Hepatocyte (in vitro differentiated cells): ENCODE measurements at places on chromosomes 16 and 17.
A peak's percentile ranks its signal among the peaks of the same experiment; 100 is the strongest.

- H3K27me3 ChIP-seq, result no peaks in the 10 kb centered on the region
- DNase-seq, result no peak
- H3K27ac ChIP-seq, result no peak overlapping the region
- no peaks in the 10 kb centered on the region for H3K36me3 ChIP-seq
These were observed 8.0 kb downstream of the TEN1 start for GRCh38 chr17:75987041-75987440.

GRCh38 chr17:77173104-77173503 is 32.3 kb downstream of the SEC14L1 start:
- no peak for DNase-seq
- H3K4me3 ChIP-seq, result no peak overlapping the region
- no peak overlapping the region for H3K27ac ChIP-seq

GRCh38 chr16:4535627-4536108 is 2.9 kb downstream of the CDIP1 start:
- no peak overlapping the region for H3K27ac ChIP-seq
- no peaks in the 10 kb centered on the region for H3K27me3 ChIP-seq
- no peak for DNase-seq
- peaks cover 8% of the 10 kb centered on the region for H3K4me1 ChIP-seq
- no peak overlapping the region for H3K4me3 ChIP-seq
- no peaks in the 10 kb centered on the region for H3K36me3 ChIP-seq

- H3K4me3 ChIP-seq, result no peak overlapping the region
- no peaks in the 10 kb centered on the region for H3K27me3 ChIP-seq
- H3K36me3 ChIP-seq, result no peaks in the 10 kb centered on the region
- H3K4me1 ChIP-seq, result peaks cover 24% of the 10 kb centered on the region
These were observed 14.7 kb downstream of the LRRC75A start for GRCh38 chr17:16477255-16477654.

GRCh38 chr17:63398680-63399079 is 47.4 kb downstream of the CYB561 start:
- no peak overlapping the region for H3K27ac ChIP-seq
- no peaks in the 10 kb centered on the region for H3K36me3 ChIP-seq
- no peaks in the 10 kb centered on the region for H3K27me3 ChIP-seq
- H3K4me1 ChIP-seq, result no peaks in the 10 kb centered on the region
- DNase-seq, result no peak

DNA sequence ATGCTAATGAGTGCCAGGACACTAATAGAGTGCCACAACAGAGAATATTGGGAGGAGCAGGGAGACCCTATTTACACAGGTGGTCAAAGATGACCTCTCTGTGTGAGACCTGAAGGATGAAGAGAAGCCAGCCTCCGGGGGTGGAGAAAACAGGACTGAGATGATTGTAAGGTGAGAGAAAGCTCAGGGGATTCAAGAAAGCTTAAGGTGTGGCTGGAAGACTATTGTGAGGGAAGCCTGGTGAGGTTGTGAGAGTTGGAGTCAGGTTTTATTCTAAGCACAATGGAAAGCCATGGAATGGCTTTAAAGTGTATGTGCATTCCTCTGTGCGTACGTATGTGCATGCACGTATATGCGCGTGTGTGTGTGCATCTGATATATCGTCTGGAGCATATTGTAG is 10.4 kb upstream of the MARCHF10 start:
- no peak overlapping the region for H3K4me3 ChIP-seq
- no peak for DNase-seq
- H3K36me3 ChIP-seq, result no peaks in the 10 kb centered on the region
- no peak overlapping the region for H3K27ac ChIP-seq

- H3K36me3 ChIP-seq, result no peaks in the 10 kb centered on the region
- DNase-seq, result no peak
- no peak overlapping the region for H3K27ac ChIP-seq
- H3K27me3 ChIP-seq, result no peaks in the 10 kb centered on the region
- H3K4me3 ChIP-seq, result no peak overlapping the region
- peaks cover 3% of the 10 kb centered on the region for H3K4me1 ChIP-seq
These were observed 17.9 kb downstream of the FOXJ1 start for GRCh38 chr17:76123191-76123499.

GRCh38 chr16:80433623-80434022 is 107.2 kb upstream of the DYNLRB2 start:
- H3K4me3 ChIP-seq, result no peak overlapping the region
- H3K27ac ChIP-seq, result no peak overlapping the region
- no peaks in the 10 kb centered on the region for H3K4me1 ChIP-seq
- H3K27me3 ChIP-seq, result no peaks in the 10 kb centered on the region
- no peaks in the 10 kb centered on the region for H3K36me3 ChIP-seq

DNA sequence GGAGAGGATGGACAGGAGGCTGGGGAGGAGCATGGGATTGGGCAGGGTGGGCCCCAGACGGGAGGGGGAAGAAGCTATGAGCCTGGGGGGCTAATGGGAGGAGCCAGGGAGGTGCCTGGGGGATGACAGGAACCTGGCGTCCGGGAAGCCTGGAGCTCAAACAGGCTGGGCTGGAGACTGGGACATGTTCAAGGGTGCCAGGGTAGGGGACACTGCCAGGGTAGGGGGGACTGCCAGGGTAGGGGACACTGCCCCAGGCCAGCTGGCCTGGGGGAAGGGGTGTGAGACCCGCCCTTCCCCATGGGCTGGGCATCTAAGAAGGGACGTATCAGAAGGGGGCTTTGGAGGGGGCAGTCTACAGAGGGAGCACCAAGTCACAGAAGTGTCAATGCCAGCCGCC is 7.0 kb upstream of the FAM83G start:
- no peaks in the 10 kb centered on the region for H3K36me3 ChIP-seq
- H3K4me3 ChIP-seq, result no peak overlapping the region
- H3K4me1 ChIP-seq, result peaks cover 7% of the 10 kb centered on the region
- DNase-seq, result no peak
- H3K27me3 ChIP-seq, result no peaks in the 10 kb centered on the region

- H3K4me3 ChIP-seq, result no peak overlapping the region
- H3K27ac ChIP-seq, result no peak overlapping the region
These were observed 101.2 kb downstream of the SSH2 start for GRCh38 chr17:29828676-29829284.

DNA sequence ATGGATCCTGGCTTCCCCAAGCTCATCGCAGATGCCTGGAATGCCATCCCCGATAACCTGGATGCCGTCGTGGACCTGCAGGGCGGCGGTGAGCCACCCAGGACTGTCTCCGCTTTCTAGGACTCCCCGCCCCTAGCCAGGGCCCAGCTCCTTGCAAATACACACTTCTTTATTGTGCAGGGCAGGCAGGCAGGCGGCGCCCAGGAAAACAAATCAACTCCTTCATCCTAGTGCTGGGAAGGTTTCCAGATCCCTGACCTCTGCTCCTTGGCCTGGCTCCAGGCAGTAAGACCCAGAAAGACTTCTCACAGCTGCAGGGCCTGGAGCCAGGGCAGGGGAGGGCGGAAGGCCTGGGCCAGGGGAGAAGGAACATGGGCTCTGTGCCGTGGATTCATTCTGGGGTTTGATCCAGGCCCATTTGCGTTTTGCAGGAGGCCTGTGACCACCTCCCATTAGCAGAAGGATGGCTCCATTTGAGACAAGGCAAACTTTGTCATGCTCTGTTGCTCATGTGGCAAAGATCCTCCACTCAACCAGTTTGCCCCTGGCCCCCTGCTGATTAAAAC is 6.0 kb upstream of the LPCAT2 start:
- no peaks in the 10 kb centered on the region for H3K36me3 ChIP-seq
- H3K4me3 ChIP-seq, result no peak overlapping the region
- H3K4me1 ChIP-seq, result peaks cover 36% of the 10 kb centered on the region
- peak; percentile 72 for DNase-seq

DNA sequence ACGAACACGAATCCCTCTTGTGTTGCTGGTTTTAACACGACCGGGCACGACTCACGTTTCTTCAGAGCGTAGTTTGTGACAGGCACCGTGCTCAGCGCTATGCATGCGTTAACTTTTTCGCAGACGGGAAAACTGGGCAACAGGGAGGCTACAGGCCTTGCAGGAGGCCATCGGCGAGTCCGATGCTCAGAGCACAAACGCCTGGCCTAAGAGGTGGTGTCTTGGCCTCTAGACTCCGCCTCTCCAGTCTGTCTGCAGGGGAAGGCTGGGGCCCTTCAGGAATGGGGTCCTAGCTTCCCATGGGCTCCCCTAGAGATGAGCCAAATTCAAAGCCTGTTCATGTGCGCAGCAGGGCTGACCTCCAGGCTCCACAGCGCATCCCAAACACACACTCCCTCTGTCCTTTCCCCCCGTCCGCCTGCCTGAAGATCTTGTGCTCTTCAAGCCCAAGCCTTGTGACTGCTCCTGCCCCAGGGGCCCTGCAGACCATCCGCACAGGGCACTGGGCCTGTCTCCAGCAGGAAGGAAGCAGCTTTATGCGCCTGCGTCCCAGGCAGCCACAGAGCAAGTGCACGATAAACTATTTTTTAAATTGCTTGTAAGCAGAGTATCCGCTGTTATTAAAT is 3.1 kb downstream of the CLCN7 start:
- no peak for DNase-seq
- H3K27ac ChIP-seq, result no peak overlapping the region
- H3K27me3 ChIP-seq, result no peaks in the 10 kb centered on the region
- no peaks in the 10 kb centered on the region for H3K36me3 ChIP-seq
- peaks cover 14% of the 10 kb centered on the region for H3K4me1 ChIP-seq

DNA sequence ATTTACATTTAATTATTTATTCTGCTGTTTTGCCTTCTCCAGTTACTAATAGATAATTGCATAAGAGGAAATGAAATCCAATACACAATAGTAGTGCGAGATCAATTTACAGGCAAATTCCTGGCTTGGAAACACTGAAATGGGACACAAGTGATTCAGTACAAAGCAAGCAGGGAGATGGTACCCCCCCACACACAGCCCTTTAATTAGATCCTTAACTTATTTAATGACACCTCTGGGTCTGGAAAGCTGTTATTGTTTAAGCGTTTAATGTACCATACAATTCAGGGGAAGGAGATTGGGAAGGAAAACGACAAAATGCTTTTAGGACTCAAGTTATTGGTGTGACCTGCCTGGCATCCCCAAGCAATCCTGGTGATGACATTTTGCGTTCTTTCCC is 318.2 kb downstream of the NPIPA8 start:
- no peak for DNase-seq
- no peaks in the 10 kb centered on the region for H3K4me1 ChIP-seq
- no peaks in the 10 kb centered on the region for H3K36me3 ChIP-seq
- H3K27ac ChIP-seq, result no peak overlapping the region

DNA sequence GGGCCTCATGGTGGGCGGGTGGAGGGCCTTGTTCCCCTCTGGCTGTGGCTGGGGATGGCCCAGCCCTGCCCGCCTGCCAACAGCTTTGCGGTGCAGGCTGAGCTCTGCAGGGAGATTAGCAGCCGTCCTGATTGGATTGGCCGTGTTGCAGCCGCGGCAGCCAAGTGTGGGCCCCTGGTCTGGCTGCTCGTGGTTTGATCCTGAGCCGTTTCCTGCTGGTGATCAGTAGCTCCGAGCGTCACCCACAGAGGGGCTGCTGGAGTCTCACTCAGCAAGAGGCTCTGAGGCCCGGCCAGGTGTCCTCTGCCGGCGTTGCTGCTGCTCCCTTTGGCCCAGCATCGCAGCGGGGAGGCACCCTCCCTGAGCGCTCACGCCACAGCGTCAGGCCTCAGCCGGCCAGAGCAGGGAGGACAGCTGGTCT is 32.5 kb downstream of the BAIAP2 start:
- no peaks in the 10 kb centered on the region for H3K36me3 ChIP-seq
- H3K27me3 ChIP-seq, result no peaks in the 10 kb centered on the region
- no peak overlapping the region for H3K27ac ChIP-seq
- no peak for DNase-seq
- H3K4me3 ChIP-seq, result no peak overlapping the region
- peaks cover 33% of the 10 kb centered on the region for H3K4me1 ChIP-seq

GRCh38 chr17:71511266-71511995 is 609.4 kb upstream of the SOX9 start:
- H3K27ac ChIP-seq, result peak overlapping the region; percentile 3
- peaks cover 15% of the 10 kb centered on the region for H3K4me1 ChIP-seq
- DNase-seq, result peak; percentile 21

GRCh38 chr17:50949128-50949988 is 83.2 kb upstream of the TOB1 start:
- DNase-seq, result peak; percentile 32
- no peaks in the 10 kb centered on the region for H3K36me3 ChIP-seq
- peak overlapping the region; percentile 89 for H3K27ac ChIP-seq

GRCh38 chr17:76040376-76040775 is 13.3 kb upstream of the EVPL start:
- H3K27me3 ChIP-seq, result no peaks in the 10 kb centered on the region
- no peaks in the 10 kb centered on the region for H3K36me3 ChIP-seq
- H3K4me3 ChIP-seq, result no peak overlapping the region
- no peak overlapping the region for H3K27ac ChIP-seq
